MG63 (cell line): ENCODE measurements at places on chromosomes 13 and 19.

DNA sequence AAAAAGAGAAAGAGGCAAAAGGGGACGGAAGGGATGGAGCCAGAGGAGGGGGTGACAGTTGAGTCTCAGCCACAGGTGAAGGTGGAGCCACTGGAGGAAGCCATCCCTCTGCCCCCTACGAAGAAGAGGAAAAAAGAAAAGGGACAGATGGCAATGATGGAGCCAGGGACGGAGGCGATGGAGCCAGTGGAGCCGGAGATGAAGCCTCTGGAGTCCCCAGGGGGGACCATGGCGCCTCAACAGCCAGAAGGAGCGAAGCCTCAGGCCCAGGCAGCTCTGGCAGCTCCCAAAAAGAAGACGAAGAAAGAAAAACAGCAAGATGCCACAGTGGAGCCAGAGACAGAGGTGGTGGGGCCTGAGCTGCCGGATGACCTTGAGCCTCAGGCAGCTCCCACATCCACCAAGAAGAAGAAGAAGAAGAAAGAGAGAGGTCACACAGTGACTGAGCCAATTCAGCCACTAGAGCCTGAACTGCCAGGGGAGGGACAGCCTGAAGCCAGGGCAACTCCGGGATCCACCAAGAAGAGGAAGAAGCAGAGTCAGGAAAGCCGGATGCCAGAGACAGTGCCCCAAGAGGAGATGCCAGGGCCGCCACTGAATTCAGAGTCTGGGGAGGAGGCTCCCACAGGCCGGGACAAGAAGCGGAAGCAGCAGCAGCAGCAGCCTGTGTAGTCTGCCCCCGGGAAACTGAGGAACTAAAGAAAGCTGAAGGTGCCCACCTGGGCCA, 2.5 kb downstream of the POLR1G start:
- DNase-seq, result no peak

- DNase-seq, result no peak
These were observed 40.6 kb downstream of the CEBPG start for GRCh38 chr19:33413868-33414666.

- no peak for DNase-seq
These were observed 96.9 kb upstream of the OXGR1 start for GRCh38 chr13:97091196-97091595.

GRCh38 chr19:38023671-38024541, 116.9 kb downstream of the SIPA1L3 start:
- no peak for DNase-seq

- DNase-seq, result no peak
These were observed 4.3 kb downstream of the PHF11 start for GRCh38 chr13:49499889-49500660.

GRCh38 chr19:11423791-11424181, 4.7 kb upstream of the RGL3 start:
- no peak for DNase-seq

DNA sequence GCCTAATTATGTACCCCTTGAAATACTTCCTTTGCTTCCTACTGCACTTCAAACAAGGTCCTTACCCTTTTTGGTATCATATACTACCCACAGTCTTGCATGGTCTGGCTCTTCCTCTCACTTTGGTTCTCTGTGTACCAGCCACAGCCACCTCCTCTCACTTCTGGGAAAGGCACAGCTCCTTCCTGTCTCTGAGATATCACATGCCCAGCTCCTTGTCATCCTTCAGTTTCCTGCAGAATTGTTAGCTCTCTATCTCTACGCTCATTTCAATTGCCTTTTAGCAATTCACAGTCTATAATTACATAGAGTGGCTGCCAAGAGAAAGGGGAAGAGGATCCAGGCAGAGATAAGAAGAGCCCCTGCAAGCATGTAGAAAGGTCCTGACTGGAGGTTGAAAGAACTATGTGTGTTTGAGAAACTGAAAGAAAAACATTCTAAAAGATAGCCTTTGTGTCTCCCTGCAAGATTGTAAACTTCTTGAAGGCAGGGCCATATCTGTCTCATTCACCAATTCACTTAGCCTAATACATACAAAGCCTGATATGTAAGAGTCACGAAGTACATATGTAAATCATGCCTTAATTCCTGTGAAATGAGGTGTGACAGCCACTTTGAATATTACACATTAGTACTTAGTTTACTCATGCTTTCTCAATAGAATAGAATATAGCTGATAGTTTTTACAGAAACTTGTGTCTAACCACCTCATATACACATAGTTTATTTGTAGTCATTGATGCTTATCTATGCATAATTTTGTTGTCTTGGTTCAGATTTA, 933.1 kb downstream of the DIAPH3 start:
- DNase-seq, result no peak

GRCh38 chr13:37615276-37615675, 16.7 kb upstream of the POSTN start:
- DNase-seq, result no peak

- no peak for DNase-seq
These were observed 11.5 kb upstream of the SPART start for GRCh38 chr13:36357692-36358091.

DNA sequence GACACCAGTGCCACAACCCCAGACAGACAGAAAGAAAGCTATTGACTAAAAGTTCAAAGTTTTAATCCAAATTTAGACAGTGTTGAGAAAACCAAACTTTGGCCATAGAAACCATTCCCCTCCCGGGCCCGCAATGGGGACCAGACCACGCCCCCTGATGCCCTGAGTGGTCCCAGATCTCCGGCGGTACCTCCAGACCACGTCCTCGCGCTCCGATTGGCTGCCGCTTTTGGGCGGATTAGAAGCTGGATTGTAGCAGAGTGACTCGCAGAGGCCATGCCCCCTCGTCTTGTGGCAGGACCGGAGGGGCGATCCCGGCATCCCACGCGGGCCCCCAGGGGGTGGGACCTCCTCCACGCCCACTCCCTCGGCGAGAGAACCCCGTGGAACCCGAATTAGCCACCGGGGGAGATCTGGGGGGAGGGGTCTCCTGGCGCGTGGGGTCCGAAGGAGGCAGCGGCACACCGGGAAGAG, 797 bp upstream of the HSD17B14 start:
- DNase-seq, result peak; percentile 15

- no peak for DNase-seq
These were observed 42.9 kb upstream of the F7 start for GRCh38 chr13:113062691-113063090.

GRCh38 chr13:24529478-24529877, 16.9 kb upstream of the PARP4 start:
- DNase-seq, result no peak

GRCh38 chr19:35901055-35901644, 810 bp upstream of the NFKBID start:
- peak; percentile 33 for DNase-seq

GRCh38 chr13:36975172-36975571, 24.0 kb downstream of the ALG5 start:
- no peak for DNase-seq

- DNase-seq, result no peak
These were observed 175.0 kb downstream of the RFC3 start for GRCh38 chr13:33992881-33993336.

- no peak for DNase-seq
These were observed 183.1 kb downstream of the KATNAL1 start for GRCh38 chr13:30124131-30124768.

GRCh38 chr13:112131713-112132113, 64.8 kb downstream of the SOX1 start:
- DNase-seq, result peak; percentile 17

GRCh38 chr13:53138376-53139036, 109.9 kb downstream of the OLFM4 start:
- DNase-seq, result no peak

- DNase-seq, result no peak
These were observed 27.9 kb downstream of the RCBTB2 start for GRCh38 chr13:48505012-48505411.

DNA sequence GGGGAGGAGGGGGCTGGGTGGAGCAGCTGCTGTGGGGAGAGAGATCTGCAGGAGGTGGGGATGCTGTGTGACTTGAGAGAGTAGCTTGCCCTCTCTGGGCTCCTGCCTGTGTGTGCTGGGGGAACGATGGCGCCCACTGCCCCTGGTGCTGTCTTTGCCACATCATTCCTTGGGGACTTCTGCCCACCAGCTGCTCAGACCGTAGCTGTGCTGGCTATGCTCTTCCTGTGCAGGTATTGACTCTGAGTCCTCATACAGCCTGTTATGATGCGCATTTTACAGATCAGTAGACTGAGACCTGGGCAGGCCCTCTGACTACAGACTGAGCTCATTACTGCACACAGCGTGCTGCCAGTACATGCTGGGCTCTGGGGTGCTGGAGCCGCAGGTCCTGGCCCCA, 51.1 kb downstream of the DNM2 start:
- DNase-seq, result no peak

GRCh38 chr13:80297094-80297493, 43.8 kb downstream of the SPRY2 start:
- DNase-seq, result no peak

DNA sequence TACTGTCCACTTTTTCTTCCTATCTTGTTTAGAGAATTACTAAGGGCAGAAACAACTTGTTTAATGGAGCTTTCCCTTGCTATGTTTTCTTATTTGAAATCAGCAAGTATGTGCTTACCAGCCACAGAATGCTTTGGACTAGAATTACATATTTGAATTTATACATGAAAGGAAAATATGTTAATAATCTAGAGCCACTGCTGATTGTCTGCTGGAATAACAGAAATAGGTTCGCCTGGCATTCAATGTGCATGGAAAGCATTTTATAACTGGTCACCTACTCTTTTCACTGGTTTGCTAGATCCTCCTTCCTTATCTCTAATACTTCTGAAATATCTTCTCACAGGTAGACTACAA, 8.0 kb downstream of the EFNB2 start:
- DNase-seq, result no peak

- no peak for DNase-seq
These were observed 1317.9 kb upstream of the SPRY2 start for GRCh38 chr13:81658598-81659370.

- DNase-seq, result no peak
These were observed 65.1 kb downstream of the FLT1 start for GRCh38 chr13:28429685-28430290.

DNA sequence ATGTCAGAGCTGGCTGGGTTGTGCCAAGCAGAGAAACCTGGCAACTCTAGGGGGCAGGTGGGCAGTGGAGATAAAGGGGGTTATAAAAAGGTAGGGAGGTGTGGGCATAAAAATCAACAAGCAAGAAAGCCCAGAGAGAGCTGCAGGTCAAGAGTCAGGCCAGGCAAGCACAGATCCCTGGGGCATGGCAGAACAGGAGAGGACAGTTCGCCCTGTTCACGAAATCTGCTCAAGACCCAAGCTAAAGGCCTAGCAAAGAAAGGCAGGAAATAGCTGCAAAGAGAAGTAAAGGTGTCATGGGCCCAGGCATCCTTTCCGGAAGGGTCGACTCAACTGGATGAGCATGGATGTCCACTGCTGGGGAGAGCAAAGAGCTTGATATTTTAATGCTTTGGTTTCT, 3.4 kb downstream of the MBNL2 start:
- DNase-seq, result no peak

GRCh38 chr13:67033170-67033569, 197.0 kb downstream of the PCDH9 start:
- no peak for DNase-seq

- DNase-seq, result no peak
These were observed 14.9 kb downstream of the FXYD5 start for GRCh38 chr19:35169221-35169995.

DNA sequence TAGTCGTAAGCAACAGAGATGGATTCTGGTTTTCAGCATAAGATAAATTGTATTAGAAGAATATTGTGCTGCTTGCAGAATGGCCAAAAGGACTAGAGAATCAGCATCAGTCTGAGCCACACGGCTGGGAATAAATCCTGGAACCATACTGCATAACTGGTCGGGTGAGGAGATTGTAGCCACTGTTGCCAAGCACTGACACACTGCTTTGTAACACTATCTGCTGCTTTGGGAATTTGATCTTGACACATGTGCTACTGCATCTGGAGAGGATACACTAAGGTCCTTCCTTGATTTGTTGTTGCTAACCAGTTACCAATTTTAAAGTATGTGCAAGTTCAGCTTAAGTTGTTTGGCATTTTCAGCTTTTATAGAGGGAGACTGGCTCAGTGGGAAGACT, 1.9 kb downstream of the HNRNPA1L2 start:
- peak; percentile 4 for DNase-seq
